ENCODE measurements at places on chromosomes 3 and 15. TPM values are rescaled to one million over a fixed set of nuclear protein-coding genes. Genes with fewer than 3 reads are reported as not detected.

DNA sequence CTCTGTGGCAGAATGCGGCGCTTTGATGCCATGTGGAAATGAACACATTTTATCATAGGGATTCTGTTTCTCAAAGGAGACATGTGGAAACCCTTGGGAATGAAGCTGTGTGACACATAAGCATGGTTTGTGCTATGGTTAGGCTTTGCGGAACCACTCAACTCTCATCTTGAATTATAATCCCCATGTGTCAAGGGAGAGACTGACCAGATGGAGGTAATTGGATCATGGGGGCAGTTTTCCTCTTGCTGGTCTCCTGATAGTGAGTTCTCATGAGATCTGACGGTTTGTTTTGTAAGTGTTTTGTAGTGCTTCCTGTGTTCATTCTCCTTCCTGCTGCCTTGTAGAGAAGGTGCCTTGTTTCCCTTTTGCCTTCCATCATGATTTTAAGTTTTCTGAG lies 1109.2 kb upstream of the ALCAM start:
- DNase-seq, result no peak
- no peaks in the 10 kb centered on the region for H3K4me1 ChIP-seq
- H3K27me3 ChIP-seq, result no peaks in the 10 kb centered on the region
- no peak overlapping the region for H3K27ac ChIP-seq
- no peaks in the 10 kb centered on the region for H3K36me3 ChIP-seq

GRCh38 chr15:81068516-81068915 lies 65.6 kb upstream of the CFAP161 start:
- H3K4me1 ChIP-seq, result no peaks in the 10 kb centered on the region
- H3K27ac ChIP-seq, result no peak overlapping the region
- no peaks in the 10 kb centered on the region for H3K36me3 ChIP-seq
- no peaks in the 10 kb centered on the region for H3K27me3 ChIP-seq
- H3K4me3 ChIP-seq, result no peak overlapping the region
- no peak for DNase-seq

DNA sequence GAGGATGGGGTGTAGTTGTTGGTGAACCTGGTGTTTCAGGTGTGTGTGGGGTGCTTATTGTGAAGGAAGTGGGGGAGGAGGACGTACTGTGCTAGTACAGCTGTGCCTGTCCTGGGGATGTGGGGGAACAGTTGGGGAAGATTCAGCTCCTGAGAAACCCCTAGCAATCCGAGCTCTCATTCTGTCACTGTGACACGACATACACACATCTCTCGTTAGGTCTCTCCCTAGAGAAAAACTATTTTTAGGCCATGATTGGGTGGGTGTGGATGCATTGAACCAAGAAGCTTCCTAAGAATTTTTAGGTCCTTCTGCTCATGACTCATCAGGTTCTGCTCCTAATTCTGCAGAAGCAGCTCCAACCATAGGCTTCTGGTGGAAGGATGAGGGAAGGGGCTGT lies 54.3 kb downstream of the SLC30A4 start:
- no peak overlapping the region for H3K27ac ChIP-seq
- H3K36me3 ChIP-seq, result no peaks in the 10 kb centered on the region
- no peaks in the 10 kb centered on the region for H3K27me3 ChIP-seq
- DNase-seq, result no peak

GRCh38 chr3:46868948-46869347 lies 5.7 kb upstream of the MYL3 start:
- no peaks in the 10 kb centered on the region for H3K27me3 ChIP-seq
- H3K36me3 ChIP-seq, result no peaks in the 10 kb centered on the region
- H3K27ac ChIP-seq, result no peak overlapping the region

DNA sequence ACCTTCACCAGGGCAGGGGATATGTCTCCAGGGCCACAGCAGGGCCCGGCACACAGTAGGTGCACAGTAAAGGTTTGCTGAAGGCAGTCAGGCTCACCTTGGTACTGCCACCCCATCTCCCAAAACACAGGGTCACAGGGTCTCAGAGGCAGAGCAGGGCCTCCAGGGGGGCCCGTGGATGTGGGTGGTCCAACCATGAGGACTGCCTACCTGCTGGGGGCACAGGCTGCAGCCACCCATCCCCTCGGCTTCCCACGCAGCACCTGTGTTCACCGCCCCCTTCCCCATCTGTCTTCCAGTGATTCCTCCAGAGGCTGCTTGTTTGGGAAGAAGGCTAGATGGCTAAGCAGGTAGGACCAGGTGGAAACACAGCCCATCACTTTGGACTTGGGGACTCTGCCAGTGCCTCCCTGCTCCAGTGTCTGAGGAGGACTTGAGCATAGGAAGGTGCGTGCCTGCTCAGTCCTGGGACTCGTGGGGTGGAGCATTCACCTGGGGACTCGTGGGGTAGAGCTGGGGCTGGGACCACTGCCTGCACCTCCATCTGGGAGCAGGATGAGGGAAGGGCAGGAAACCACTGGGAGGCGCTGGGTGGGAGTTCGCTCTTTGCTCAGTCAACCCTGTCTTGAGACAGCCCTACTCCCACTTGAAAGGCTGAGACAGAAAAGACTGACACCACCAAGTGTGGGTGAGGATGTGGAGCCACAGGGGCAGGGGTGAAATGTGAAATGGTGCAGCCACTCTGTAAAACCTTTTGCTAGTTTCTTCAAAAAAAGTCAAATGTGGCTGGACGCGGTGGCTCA lies 18.8 kb upstream of the PLXND1 start:
- DNase-seq, result no peak
- H3K36me3 ChIP-seq, result no peaks in the 10 kb centered on the region
- H3K27ac ChIP-seq, result no peak overlapping the region
- H3K27me3 ChIP-seq, result no peaks in the 10 kb centered on the region

DNA sequence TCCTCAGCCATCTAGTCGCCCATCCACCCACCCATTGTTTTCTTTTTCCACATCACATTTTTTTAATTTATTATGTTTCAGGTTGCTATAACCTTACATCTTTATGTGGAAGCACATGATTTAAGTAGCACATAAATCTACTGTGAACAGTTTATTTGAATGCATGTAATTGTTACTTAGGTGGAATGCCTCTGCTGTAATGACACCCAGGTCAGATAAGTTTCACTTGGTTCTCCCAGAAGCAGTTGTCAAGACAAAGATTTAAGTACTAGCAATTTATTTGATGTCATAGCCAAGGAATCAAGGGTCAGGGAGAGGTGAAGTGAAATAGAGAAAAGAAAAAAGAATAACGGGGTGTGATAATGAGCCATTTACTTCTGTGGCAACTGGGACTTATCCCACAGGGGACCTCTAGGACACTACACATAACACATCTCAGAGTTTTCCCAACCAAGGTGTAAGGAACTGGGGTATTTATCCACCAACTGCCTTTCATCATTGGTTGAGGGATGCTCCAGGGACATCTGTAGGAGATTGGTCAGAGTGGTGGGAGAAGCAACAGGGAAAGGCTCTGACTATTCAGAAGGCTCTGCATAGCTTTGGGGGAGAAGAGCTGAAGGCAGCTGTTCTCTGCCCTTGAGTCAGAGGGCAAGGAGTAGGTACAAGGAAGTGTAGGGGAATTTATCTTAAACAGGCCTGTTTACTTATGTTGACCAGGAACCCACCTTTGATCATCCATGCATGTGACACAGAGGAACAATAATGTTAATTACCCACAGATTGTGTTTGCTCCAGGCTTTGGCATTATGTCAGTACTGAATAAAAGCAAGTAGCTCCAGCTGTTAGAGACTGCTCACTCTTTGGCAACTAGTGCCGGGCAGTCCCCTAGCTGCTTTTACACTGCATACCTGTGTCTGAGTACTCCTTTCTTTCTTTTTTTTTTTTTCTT lies 94.8 kb downstream of the CD200R1L start:
- no peak overlapping the region for H3K4me3 ChIP-seq
- no peaks in the 10 kb centered on the region for H3K4me1 ChIP-seq
- H3K36me3 ChIP-seq, result no peaks in the 10 kb centered on the region
- H3K27ac ChIP-seq, result no peak overlapping the region

DNA sequence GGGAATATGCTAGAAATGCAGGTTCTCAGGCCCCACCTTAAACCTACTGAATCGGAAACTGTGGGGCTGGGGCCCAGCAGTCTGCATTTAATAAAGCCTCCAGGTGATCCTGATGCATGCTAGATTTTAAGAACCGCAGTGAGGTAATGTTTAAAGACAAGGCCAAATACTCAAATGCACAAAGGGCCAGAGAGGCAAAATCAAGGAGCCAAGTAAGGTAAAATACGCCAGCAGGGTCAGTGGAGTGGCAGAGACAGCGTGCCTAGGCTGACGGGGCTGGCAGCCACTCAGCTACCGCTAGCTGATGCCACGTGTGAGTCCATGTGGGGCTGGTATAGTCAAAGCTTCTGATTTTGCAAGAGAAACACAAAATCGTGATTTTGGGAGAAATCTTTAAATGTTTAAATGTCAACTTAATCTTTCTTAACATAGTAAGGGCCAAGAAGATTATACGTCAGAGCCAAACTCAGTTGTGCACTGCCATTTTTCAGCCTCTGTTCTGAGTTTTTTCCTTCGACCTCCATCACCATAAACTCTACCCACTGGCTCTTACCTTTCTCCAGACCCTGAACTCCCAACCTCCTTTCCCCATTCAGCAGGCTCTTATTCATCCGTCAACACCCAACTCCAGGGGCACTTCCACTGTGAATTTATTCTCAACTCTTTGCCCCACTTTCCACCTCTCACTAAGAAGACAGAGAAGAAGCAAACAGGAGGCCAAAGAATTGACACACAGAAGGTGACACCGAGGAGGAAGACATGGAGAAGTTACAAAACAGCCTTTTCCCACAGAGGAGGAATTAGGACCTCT lies 136.6 kb upstream of the RAD18 start:
- no peak overlapping the region for H3K27ac ChIP-seq
- no peaks in the 10 kb centered on the region for H3K36me3 ChIP-seq
- no peak overlapping the region for H3K4me3 ChIP-seq
- no peaks in the 10 kb centered on the region for H3K4me1 ChIP-seq

- no peaks in the 10 kb centered on the region for H3K36me3 ChIP-seq
- H3K27ac ChIP-seq, result no peak overlapping the region
- no peak overlapping the region for H3K4me3 ChIP-seq
Observed at GRCh38 chr3:128182656-128183055, 29.4 kb downstream of the EEFSEC start.

DNA sequence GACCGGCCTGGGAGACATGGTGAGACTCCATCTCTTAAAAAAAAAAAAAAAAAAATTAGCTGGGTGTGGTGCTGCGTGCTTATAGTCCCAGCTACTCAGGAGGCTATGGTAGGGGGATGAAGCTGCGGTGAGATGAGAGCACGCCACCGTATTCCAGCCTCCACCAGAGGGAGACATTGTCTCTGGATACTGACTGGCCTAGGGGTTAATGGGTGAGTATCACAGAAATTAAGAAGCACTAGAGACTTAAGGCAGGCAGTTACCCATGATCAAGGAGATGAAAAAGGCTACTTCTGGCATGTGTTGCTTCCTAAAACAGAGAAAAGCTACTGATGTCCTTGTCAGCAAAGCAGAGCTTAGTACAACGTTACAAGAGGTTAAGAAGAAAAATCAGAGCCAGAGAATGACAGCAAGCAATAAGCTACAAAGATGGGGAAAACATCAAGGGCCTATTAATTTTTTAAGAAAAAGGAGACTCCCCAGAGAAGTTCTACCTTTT lies 8.6 kb downstream of the TFRC start:
- no peak overlapping the region for H3K4me3 ChIP-seq
- no peaks in the 10 kb centered on the region for H3K4me1 ChIP-seq
- no peaks in the 10 kb centered on the region for H3K27me3 ChIP-seq
- no peaks in the 10 kb centered on the region for H3K36me3 ChIP-seq
- peak overlapping the region; percentile 15 for H3K27ac ChIP-seq

GRCh38 chr3:125123451-125124305 lies 67.9 kb upstream of the HEG1 start:
- no peak overlapping the region for H3K27ac ChIP-seq
- no peak for DNase-seq
- H3K4me3 ChIP-seq, result no peak overlapping the region

DNA sequence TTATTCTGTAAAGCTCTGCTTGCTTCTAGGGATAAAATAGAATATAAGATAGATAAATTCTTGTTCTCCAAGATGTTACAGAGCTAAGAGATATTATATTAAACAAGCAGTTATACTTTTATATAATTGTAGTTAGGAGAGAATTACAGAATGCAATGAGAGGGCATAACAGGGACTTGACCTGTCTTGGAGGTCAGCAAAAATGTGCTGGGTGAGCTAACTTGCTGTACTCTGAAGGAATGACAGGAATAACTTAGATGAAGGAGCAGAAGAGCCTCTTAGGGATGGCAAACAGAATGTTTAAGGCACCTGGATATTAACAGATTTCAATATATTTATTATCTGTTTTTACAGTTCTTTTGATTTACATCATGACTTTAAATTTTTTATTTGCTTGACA lies 33.2 kb downstream of the ZNF654 start:
- peaks cover 21% of the 10 kb centered on the region for H3K36me3 ChIP-seq
- no peaks in the 10 kb centered on the region for H3K27me3 ChIP-seq
- no peak overlapping the region for H3K4me3 ChIP-seq

DNA sequence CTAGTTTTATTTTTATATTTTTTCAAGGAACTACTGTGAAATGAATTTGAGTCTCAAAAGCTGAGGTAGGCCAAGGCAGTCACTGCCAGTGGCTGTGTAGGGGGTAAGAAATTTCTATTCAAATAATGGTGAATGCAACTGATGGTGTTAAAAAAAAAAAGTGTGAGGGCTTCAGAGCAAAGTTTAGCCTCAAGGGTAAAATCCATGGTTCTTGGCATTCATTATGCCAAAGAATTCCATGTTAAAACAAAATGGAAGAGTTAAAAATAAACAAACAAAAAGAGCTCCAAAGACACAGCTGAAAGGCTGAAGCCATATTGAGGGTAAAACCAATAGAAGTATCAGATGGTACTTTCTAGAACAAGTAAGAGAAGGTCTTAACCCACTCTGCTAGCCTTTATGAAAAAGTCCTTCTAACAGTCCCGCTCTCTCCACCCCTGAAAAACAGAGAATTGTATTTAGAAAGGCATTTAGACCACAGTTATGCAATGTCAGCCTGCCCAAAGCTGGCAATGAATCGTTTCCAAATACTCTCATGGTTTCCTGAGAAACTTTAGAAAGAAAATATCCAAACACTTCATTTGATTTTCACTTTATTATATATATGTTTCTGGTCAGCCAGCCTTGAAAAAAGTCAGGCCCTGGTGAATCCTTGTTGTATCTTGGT lies 158.4 kb upstream of the GMNC start:
- H3K4me1 ChIP-seq, result no peaks in the 10 kb centered on the region
- DNase-seq, result no peak
- H3K27me3 ChIP-seq, result no peaks in the 10 kb centered on the region
- H3K4me3 ChIP-seq, result no peak overlapping the region

- peaks cover 4% of the 10 kb centered on the region for H3K4me1 ChIP-seq
- no peaks in the 10 kb centered on the region for H3K27me3 ChIP-seq
- H3K4me3 ChIP-seq, result no peak overlapping the region
- no peaks in the 10 kb centered on the region for H3K36me3 ChIP-seq
- DNase-seq, result peak; percentile 24
Observed at GRCh38 chr3:66856533-66856932, 141.6 kb upstream of the KBTBD8 start.

Gene MME
- 11.2 TPM for total RNA-seq

Gene SAMD7
- total RNA-seq, result 0.12 TPM

Gene FYTTD1
- total RNA-seq, result 121 TPM

Gene UBP1
- 75.4 TPM for total RNA-seq

Gene SLC9A9
- 18.7 TPM for total RNA-seq

Gene GOLGA8K
- total RNA-seq, result 0.49 TPM

Measured in B cell (primary cell).